CD4-positive, alpha-beta memory T cell (primary cell): ENCODE measurements at places on chromosomes 2 and 18.

DNA sequence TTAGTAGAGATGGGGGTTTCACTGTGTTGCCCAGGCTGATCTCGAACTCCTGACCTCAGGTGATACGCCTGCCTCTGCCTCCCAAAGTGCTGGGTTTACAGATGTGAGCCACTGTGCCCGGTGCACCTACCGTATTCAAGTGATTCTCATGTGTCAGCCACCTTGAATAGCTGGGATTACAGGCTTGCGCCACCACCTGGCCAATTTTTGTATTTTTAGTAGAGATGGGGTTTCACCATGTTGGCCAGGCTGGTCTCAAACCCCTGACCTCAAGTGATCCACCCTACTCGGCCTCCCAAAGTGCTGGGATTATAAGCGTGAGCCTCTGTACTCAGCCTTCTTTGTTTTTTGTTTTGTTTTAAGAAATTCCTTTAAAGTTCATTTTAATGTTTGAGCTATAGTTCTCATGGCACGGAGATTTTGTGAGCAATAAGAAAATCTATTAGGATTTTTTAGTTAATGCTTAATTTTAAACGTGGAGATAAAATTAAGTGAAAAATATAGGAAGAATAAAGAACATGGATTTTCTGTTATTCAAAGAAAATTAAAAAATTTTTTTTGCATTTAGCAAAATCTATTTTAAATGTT, 242.6 kb downstream of the PHLPP1 start:
- H3K4me1 ChIP-seq = no peaks in the 10 kb centered on the region
- no peak overlapping the region for H3K27ac ChIP-seq
- H3K36me3 ChIP-seq = no peaks in the 10 kb centered on the region
- H3K4me3 ChIP-seq = no peak overlapping the region

- no peak within 1 kb of the TSS for H3K4me3 ChIP-seq
- no peak for DNase-seq
- H3K27ac ChIP-seq = no peak within 1 kb of the TSS
These were observed at the start of gene GCKR for GRCh38 chr2:27496357-27497287. GCKR (plus strand) TSS chr2:27496839; CDS start chr2:27496905, 66 bp downstream.

- H3K27ac ChIP-seq = peak overlapping the region; percentile 74
- peak overlapping the region; percentile 80 for H3K4me3 ChIP-seq
- H3K4me1 ChIP-seq = peaks cover 34% of the 10 kb centered on the region
- DNase-seq = no peak
- no peaks in the 10 kb centered on the region for H3K27me3 ChIP-seq
These were observed 715 bp upstream of the MEMO1 start for GRCh38 chr2:32011485-32011960.

DNA sequence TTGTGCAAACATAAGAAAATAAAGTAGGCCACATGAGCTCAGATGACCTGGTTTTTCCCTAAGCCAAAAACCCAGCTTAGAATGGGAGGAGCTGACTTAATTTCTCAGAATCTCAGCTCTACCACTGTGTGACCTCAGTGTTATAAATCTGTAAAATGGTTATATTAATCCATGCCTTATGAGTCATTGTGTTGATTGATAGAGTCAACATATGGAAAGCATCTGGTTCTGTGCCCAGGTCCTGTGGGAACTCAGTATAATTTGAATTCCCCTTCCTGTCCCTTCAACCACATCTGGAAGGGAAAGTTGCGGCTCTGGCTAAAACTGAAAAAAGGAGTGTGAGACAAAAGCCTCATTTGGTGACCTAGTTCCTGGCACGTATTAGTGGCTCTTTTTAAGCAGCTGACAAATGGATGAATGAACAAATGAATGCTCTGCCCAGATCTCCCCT, 25.7 kb downstream of the TMEM177 start:
- H3K36me3 ChIP-seq = no peaks in the 10 kb centered on the region
- peak overlapping the region; percentile 36 for H3K27ac ChIP-seq
- H3K4me1 ChIP-seq = peaks cover 18% of the 10 kb centered on the region

DNA sequence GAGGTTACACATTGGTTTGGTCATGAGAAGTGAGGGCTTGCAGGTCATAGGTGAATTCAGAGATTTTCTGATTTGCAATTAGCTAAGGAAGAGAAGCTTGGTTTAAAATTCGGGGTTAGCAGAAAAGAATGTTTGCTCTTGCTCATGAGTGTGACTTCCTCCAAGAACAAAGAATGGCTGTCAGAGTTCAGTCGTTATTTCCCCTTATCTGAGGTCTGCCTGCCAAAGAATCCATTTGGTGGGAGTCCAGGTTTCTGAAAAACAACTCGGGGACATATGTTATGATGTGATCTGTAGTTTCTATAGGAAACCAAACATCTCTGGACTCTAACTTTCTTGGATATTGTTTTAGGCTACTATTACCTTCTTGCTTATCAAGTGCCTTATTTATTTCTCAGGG, 3.2 kb upstream of the UGT1A6 start:
- no peaks in the 10 kb centered on the region for H3K4me1 ChIP-seq
- no peak overlapping the region for H3K27ac ChIP-seq
- no peak overlapping the region for H3K4me3 ChIP-seq
- H3K27me3 ChIP-seq = no peaks in the 10 kb centered on the region

DNA sequence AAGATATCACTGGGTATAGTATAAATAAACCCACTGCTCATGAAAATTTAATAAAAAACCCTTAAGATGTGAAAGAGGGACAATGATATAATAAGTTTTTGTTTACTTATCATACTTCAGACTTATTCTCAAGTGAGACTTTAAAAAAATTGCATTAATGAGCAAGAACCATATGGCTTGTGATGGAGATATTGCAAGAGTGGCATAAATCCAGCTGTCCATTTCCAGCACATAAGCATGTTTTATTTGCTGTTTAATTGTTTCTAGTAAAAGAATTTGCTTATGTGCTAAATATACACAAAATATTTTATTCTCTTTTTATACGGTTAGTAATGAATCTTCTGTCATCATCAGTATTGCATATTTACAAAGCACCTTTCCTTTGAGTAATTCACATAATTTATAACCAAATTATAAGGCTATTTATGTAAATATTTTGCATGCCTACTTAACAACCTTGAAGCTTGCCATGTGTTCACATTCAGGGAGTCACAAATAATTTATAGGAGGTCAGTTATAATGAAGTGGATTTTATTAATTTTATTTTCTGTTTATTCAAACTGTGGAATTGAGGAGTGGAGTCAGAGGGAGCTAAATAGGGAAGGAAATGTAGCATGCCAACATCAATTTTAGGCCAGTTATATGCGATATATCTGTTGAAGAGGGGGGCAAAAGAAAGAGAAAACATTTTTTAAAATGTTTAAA, 318.5 kb upstream of the CWC22 start:
- no peak for DNase-seq
- H3K27me3 ChIP-seq = no peaks in the 10 kb centered on the region
- H3K4me1 ChIP-seq = no peaks in the 10 kb centered on the region
- H3K36me3 ChIP-seq = no peaks in the 10 kb centered on the region
